ENCODE measurements at places on chromosomes 3 and 15.
A peak's percentile ranks its signal among the peaks of the same experiment; 100 is the strongest.

GRCh38 chr15:100042558-100042957 is 299.2 kb downstream of the ADAMTS17 start:
- DNase-seq = no peak

GRCh38 chr3:89402051-89402450 is 294.6 kb downstream of the EPHA3 start:
- DNase-seq = no peak

GRCh38 chr3:107198581-107199181 is 178.6 kb upstream of the CCDC54 start:
- peak; percentile 62 for DNase-seq

GRCh38 chr3:15923640-15924405 is 126.0 kb upstream of the ANKRD28 start:
- DNase-seq = no peak

- no peak for DNase-seq
Measured at GRCh38 chr3:29775340-29775739, 494.5 kb downstream of the RBMS3 start.

- DNase-seq = no peak
Measured at GRCh38 chr15:84781495-84781894, 33.1 kb downstream of the ZNF592 start.

DNA sequence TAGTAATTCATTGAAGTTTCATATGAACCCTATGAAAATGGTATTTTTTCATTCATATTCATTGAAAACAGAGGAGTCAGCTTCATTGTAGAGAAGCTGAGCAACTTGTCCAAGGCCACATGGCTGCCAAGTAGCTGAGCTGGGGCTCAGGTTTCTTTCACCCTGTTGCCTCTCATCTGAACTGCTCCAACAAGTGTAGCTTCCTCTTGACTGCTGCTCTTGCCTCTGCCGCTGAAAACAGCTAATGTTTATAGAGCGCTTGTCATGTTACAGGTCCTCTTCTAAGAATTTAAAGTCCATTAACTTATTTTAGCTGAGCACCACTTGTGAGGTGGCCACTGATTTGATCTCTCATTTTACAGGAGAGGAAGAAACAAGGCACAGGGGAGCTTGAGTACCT is 81.1 kb downstream of the PDCD6IP start:
- DNase-seq = no peak

GRCh38 chr15:35445891-35446290 is 100.1 kb downstream of the DPH6 start:
- DNase-seq = no peak

DNA sequence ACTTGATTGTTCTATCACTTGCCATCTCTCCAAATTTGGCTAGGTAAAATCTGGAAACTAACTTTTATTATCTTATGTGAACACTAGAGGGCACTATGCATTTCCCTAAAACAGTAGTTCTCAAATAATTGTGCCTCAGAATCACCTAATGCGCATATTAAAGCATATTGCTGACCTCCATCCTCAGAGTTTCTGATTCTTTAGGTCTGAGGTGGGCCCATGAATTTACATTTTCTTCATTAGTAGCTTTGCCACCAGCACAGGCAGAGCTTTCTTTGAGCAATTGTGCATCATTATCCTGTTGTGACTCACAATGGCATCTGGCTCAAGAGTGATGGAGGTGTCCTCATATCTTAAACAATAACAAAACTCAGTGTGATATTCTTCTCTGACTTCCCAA is 17.5 kb upstream of the BCHE start:
- no peak for DNase-seq

GRCh38 chr15:34158355-34158754 is 51.5 kb downstream of the KATNBL1 start:
- DNase-seq = no peak

- no peak for DNase-seq
Measured at GRCh38 chr15:85657132-85657531, 137.6 kb downstream of the KLHL25 start.

GRCh38 chr3:4030624-4031023 is 231.4 kb downstream of the LRRN1 start:
- no peak for DNase-seq

DNA sequence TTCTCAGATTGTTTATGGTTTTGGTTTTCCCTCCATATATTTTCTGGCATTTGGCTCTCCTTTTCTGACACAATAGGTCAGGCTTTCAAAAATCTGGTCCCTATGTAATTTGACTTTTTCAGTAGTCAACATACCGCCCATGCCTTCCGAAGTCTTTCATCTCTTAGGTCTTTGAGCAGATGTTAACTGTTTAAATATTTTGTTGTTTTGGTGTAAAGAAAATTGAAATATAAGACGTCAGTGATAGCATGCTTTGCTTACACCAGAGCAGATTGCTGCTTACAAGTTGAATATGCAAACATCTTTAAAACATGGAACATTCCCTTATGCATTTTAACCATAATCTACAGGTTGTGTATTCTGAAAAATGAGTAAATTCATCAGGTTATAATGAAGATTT is 233.0 kb downstream of the PTPRG start:
- no peak for DNase-seq

- DNase-seq = no peak
Measured at GRCh38 chr3:60190073-60190472, 1061.2 kb downstream of the FHIT start.

DNA sequence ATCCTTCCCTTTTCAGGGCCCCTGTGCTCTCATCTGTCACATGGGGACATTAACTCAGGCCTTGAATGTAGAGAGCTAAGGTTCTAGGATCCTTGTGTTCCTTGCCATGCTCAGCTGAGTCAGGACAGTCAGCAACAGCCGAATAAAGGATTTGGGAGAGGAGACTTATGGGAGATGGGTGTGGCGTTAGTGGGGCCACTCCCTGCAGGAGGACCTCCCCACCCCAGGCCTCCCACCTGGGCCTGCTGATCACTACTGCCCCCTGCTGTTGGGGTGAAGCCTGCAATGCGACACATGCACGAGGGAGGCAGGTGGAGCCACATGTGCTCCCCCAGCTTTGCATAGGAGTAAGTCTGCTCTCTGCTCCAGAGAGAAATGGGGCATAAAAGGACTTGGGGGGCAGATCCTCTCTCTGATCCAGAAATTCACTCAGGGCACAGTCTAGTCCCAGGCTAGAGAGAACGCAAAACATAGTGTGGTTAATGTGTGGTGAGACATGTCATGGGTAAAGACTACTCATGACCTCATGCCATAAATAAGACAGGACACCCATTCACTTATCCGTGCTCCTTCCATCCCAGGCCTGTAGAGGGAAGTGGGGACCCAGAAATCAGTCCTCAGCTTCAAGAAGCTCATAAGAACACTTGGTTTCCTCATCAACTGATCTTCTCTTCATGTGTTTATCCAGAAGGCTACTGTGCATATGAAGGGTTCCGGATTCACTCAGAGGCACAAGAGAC is 19.4 kb downstream of the RBP1 start:
- peak; percentile 18 for DNase-seq

- no peak for DNase-seq
Measured at GRCh38 chr3:64238971-64239667, 13.9 kb upstream of the PRICKLE2 start.

- no peak for DNase-seq
Measured at GRCh38 chr3:72475258-72476138, 372.7 kb downstream of the SHQ1 start.

DNA sequence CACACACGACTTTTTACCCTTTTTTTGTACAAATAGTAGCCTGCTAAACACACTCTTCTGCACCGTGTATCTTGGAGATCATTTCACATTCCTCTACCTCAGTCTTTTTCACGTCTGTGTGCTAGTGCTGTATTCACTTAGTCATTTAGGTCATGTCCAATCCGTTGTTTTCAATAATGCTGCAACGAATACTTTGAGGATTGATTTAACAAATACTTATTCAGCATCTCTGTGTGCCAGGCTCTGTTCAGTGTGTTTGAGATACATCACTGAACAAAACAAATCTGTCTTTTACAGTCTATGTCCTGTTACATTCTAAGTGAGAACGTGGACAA is 882 bp downstream of the JMJD7 start:
- no peak for DNase-seq

GRCh38 chr3:176840641-176841286 is 356.5 kb downstream of the TBL1XR1 start:
- DNase-seq = no peak

DNA sequence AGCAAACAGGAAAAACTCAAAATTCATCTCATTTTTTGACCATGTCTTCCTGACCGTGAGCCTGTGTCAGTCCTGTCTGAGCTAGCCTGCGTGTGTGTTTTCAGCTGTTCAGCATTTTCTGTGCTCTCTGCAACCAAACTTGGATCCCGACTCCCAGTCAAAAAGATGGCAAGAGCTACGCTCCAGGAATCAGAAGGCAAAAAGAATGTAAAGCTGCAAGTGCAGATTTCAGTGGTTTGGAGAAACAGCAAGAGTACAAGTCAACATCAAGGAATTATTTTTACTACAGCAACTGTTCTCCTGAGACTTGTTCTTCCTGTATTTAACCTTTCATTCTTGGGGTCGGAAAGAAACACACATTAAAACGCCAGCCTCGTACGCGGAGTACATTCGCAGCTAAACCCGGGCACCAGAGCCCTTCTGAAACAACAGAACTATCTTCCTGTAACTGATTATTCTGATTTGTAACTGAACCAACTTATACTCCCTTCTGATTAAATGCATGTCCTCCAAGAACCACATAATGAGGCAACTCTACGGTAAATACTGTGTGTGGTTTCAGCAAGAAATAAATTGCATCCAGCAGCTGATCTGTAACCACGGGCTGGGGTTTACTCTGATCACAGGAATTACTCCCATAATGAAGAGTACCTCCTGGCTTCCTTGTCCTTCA is 107.4 kb downstream of the LRIG1 start:
- no peak for DNase-seq

DNA sequence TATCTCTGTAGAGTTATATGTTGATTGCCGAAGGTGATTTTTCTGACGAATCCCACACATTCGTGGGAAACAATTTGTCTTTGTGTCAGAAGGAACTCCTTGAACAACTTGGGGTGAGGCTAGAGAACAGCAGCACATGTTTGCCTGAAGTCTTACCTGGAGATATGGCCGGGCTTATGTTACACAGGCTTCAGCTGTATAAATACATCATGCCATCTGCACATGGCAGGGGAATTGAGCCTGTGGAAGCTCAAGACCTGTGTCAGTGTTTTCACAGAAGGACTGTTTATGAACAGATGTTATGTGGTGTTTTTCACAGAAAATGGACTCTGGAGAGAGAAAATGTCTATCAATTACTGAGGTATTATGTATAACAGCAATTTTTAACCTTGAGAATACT is 203.6 kb upstream of the MDFIC2 start:
- no peak for DNase-seq
